ENCODE measurements at places on chromosomes 16 and 17.

DNA sequence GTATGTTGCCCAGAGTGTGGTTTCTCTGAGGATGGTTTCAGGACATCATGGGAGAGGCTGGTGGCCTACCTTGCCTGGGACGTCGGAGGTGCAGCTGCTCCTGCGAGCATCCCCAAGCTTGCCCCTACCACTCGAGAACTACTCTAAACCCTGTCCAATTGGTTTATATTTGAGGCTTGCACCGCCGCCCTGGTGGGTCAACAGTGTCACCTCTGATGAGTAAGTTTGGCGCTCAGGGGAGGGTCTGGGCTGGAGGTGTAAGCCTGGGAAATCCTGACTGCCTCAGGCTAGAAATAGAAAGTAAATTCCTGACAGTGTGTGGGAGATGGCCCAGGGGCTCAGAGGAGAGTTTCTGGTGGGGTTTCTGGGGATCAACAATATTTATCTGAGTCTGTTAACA, 48.2 kb downstream of the CCDC42 start:
- DNase-seq = no peak

- DNase-seq = no peak
Observed at GRCh38 chr17:72879877-72880276, 212.6 kb downstream of the SLC39A11 start.

DNA sequence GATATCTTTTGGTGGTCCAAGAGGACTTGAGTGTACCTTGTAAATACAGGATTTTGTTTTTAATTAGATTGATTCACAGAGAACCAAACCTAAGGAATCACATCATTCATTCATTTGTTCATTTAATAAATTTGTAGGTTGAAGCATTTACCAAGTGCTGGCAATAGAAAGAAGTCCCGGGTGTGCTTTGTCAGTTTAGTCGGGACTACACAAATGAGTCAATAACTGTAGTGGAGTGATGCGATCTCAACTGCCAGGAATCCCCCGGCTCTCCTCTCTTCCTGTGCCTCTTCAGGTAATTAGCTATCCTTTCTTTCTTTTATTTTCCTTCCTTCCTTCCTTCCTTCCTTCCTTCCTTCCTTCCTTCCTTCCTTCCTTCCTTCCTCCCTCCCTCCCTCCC, 1.4 kb upstream of the WWOX start:
- no peak for DNase-seq

DNA sequence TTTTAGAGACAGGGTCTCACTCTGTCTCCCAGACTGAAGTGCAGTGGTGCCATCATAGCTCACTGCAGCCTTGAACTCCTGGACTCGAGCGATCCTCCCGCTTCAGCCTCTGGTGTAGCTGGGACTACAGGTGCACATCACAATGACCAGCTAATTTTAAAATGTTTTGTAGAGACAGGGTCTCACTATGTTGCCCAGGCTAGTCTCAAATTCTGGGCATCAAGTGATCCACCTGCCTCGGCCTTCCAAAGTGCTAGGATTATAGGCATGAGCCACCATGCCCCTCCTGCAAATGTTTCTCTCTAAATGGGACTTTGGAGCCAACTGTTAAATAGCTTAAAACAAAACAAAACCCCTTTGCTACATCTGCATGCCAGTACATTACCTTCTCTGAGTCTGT, 82.2 kb upstream of the BRD7 start:
- DNase-seq = no peak

DNA sequence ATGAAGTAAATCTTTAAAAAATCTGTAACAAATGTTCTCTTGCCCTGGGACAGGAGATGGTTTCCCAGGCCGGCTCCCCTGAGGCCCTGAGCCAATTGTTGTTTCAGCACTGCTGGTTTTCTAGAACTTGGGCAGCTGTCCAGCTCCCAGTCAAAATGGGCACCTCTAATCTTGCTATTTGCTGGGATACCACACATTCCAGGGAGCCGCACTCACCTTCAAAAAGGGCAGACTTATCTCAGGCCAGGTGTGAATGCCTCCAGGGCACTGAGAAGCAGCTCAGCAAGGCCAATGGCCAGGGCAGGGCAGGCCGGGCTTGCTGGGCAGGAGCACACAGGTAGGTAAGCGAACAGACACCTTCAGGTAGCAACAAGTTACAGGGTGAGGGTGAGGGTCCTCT, 24.4 kb downstream of the TRIM16 start:
- no peak for DNase-seq

- DNase-seq = peak; percentile 65
Observed at GRCh38 chr17:3963237-3964201, 718 bp downstream of the ATP2A3 start.

DNA sequence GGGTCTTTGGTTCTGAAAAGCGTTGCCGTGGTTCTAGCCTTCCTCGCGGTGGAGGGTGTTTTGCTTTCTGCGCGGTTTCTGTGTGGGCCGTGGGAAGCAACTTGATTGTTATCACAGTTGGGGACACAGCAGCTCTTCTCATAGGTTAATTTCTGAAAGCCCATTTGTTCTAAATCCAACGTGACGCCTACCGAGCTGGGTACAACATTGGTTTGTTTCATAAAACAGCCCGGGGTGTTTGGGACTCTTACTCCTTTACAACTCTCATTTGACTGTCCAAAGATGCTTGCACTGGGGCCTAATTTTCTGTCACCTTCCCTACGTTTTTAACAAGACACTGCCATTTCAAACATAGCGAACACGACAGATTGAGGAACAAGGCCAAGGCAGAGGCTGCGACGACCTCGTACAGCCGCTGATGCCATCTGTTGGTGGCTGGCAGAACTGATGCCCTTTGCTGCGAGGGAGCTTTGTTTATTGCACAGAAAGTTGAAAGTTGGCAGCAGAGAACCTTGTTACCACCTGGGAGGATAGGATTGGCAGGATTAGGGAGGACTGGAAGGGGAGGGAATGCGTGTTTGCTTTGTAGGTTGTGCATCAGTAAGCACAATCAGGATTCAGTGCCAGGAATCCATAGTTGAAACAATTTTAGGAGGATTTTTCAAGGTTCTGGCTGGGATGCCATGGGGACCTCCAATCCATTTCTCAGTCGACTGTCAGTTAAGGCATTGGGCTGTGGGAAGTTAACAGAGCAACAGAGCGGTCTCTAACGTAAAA, 98.3 kb downstream of the PITPNC1 start:
- DNase-seq = peak; percentile 90

DNA sequence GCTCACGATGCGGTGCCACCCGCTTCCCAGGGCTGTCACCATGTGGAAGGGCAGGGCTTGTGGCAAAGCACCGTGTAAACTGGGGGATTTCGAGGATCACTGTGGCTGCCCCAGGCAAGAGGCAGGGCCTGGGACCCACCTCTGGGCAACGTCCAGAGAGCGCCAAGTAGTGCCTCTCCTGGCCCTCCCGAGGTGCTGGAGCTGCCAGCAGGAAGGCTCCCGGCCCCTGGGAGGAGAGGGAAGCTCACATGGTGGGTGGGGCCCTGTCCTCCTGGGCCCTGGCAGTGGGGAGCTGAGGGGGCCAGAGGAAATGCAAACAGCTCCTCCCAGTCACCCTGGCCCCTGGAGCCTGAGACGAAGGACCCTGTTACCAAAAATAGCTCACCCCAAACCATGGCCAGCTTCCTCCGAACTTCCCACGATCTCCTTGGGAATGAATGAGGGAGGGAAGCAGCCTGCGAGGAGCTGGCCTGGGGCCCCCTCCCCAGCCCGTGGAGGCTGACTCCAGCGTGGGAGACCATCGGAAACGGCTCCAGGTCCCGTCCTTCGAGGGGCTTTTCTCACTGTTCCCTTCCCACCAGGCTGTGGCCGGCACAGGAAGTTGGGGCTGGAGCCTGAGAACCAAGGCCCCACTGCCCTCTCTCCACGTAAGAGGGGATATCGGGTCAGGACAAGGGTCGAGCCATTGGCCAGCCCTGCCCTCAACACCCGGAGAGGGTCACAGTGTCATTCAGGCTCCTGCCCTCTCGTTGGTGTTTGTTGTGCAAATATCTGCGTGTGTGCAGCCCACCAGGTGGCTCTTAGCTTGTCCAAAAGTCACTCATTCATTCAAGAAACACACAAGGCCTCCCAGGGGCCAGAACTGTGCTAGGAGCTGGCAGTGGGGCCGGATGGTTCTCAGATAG, 17.7 kb downstream of the VASN start:
- no peak for DNase-seq

DNA sequence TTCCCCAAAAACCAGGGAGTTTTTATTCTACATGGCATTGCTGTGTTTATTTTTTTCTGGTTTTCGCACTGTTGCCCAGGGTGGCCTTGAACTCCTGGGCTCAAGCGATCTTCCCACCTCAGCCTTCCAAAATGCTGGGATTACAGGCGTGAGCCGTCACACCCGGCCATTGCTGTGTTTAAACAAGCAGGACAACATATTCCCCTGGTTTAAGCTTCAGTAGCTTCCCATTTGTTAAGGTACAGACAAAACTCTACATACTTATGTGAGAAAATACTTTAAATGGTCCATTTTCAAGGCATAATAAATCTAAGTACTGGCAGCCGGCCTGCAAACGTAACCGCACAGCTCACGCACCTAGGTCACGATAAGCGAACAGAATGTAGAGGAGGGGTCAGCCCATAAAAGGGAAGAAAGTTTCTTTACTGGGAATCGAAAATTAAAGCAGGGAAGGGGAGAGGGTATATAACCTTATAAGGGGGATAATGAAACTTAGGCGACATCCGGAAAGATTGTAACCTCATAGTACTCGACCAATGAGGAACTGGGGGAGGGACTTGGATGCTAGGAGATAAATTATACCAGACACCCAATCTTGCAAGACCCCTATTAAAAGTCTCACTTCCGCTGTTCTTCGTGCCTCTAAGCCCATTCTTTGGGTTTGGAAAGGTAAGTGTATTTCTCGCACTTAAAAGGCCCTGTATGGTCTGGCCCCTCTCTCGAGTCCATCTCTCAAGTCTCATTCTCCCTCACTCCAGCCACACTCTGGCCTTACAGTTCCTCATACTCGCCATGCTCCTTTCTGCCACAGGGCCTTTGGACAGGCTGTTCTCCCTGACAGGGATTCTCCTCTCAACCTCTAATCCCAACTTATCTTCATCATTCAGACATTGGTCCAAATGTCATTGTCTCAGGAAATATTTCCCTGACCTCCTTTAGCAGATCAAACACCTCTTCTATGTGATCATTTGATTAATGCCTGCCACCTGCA, 59.2 kb downstream of the TEX14 start:
- no peak for DNase-seq

DNA sequence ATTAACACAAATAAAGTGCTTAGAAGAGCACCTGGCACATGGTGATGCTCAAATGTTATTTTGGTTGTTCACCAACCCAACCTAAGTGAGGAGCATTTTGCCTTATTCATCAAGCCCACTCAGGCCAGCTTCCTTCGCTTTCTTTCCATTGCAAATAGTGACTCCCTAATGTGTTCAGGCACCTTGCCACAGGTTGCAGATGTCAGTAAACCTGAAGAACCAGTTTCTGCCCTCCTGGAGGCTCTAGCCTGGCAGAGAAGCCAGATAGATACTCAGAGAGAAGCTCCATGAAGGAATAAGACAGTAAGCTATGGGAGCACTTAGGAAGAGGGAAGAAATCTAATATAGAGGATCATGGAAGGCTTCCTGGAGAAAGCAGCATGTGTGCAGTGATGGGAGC, 23.9 kb downstream of the GPR139 start:
- no peak for DNase-seq

DNA sequence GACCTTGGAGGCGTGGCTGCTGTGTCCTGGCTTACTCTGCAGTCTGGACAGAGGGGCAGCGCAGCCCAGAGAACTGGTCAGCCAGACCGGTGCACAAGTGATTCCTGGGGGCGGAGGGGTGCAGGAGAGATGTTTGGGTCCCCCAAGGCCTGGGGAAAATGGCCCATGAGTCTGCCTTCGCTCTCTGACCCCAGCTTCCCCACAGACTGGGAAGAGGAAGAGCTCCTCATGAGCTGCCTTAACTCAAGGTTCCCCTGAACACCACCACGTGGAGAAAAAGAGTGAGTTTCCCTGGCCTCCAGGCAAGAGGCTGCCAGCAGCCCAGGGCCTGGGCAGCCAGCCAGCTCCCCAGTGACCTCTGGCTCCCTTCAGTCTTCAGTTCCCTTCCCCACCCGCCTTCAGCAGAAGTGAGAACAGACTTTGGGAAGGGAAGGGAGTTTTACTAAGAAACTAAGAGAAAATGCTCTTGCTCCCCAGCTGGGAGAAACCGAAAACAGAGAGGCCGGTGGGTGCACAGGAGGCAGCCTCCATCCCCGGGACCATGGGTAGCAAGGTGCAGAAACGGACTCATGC, 2.0 kb upstream of the C17orf99 start:
- no peak for DNase-seq

DNA sequence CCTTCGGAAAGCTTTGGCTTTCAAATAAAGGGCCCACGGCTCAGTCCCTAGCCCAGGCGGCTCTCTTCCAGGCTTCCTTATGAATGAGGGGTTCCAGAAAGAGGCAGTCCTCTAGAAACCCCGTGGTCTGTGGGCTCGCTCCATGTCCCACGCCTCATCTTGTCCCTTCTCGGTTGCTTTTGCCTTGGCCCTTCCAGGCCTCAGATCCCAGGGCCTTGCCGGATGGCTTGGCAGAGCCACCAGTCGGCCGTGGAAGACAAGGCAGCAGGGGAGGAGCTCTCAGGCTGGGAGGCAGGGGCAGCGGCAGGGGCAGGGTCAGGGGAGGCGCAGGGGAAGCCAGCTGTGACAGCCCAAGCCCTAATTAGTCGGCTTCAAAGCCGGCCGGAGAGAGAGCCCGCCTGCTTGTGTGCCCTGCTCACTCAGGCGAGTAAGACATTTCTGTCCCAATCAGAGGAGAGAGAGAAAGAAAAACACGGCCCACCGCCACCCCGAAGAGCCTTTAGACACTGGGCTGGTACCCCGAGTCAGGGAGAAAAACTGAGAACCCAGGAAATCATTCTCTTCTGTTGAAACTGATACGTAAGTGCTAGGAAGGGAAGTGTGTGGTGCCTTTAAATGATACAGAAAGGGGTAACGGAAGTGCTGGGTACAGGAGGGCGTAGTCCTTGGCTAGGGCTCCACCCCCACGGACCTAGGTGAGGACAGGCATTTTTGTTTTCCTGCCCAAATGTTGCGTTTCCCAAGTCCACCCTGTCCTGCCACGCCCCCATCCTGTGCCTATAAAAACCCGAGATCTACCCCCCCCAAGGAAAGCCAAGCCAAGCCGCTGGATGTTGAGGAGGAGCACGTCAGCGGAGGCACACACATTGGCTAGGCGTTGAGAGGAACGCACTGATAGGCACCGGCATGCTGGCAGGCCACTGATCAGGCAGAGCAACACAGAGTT, 27.8 kb upstream of the MEIOC start:
- DNase-seq = no peak

- peak; percentile 83 for DNase-seq
Observed at GRCh38 chr17:44774271-44775135, 15.7 kb downstream of the ADAM11 start.
